NCI-H1092 treated with DMSO at 0.1 percent for 48 hours (cell line): ENCODE measurements at places on chromosomes 11 and 22.
A peak's percentile ranks its signal among the peaks of the same experiment; 100 is the strongest.

DNA sequence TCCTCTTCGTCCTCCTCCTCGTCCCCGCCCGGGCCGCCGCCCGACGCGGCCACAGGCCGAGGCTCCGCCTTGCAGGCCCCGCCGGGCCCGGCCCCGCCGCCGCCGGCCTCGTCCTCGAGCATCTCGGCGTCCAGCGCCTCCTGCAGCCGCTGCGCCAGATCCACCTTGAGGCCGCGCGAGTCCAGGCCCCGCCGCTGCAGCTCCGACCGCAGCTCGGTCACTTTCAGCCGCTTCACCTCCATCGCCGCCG, 417 bp downstream of the HNRNPUL2 start:
- DNase-seq: no peak

DNA sequence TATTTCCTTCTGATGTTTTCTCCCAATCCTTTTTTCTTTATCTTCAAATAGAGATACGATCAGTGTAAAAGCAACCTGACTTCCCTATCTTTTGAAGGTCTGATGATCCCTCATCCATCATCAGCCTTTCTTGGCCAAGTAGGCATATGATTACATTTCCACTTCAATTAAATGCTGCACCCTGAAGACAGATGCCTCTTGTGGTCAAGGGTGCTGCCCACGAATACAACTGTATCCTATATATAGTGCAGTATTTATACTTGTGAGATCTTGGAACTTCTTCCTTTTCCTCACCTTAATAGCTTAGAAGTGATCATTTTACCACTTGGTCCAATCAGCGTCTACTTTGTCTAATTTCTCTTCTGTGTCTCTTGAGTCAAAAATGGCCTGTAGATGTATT, 9.3 kb upstream of the ZNRF3 start:
- DNase-seq: no peak

DNA sequence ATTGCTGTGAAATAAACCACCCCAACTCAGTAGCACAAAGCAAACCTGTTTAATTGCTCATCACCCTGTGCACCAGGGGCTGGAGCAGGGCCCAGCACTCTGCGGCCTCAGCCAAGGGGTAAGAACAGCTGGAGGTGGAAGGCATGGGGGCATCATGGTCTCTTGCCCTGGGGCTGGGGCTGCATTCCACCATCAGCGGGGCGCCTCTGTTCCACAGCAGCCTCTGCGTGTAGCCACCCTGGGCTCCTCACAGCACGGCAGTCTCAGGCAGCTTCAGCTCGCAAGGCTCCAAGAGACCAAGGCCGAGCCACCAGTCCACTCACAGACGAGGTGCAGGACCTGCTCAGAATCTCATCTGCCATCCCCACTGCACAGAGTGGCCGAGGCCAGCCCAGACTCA, 630.7 kb downstream of the TBC1D22A start:
- DNase-seq: no peak

GRCh38 chr11:22920939-22921565, 60.8 kb upstream of the CCDC179 start:
- peak; percentile 11 for DNase-seq

DNA sequence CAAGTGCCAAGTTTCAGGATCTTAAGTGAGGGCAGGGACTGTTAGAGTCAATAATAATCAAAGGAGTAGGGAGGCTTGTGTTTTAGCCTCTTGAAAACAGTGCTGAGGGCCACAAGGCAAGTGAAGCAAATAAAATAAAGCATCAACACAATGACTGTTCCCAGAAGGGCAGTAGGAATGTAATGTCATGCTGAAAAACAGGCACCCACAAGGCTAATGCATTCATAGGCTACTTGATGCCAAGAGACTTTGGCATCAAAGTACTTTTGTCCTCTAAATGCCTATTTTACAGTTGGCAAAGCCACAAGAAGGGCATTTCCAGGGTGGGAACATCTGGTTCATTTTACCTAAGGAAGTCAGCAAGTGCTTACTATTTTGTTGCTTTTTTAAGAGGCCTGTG, 22.9 kb downstream of the RAB39A start:
- DNase-seq: no peak
